ENCODE measurements at places on chromosomes 4 and X. TPM values are rescaled to one million over a fixed set of nuclear protein-coding genes. Genes with fewer than 3 reads are reported as not detected.

ZNF518B gene
- total RNA-seq: 25.5 TPM

DYNLT3 gene
- 10.4 TPM for total RNA-seq

BTK gene
- 6.5 TPM for total RNA-seq

PSAPL1 gene
- total RNA-seq: 0.09 TPM

MID1 gene
- total RNA-seq: 1.4 TPM
